ENCODE measurements at places on chromosomes 2 and 18.

- DNase-seq = no peak
Observed at GRCh38 chr2:3483227-3483985, 35.9 kb downstream of the ADI1 start.

DNA sequence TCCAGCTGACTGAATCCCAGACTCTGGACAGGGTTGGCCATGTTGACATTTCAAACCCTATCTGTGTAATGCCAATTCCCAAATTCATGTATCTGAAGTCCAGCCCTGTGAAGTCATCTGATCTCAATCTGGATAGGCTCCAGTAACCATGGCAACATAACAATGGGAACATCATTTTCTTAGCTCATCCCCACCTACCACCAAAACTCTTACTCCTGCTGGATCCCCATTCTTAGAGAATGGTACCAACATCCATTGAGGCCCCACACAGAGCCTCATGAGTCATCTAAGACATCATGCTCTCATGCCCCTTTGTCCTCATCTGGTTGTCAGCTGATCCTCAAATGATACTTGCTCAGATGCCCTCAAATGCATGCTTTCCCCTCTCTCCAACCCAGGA lies 58.9 kb upstream of the TEX51 start:
- no peak for DNase-seq

DNA sequence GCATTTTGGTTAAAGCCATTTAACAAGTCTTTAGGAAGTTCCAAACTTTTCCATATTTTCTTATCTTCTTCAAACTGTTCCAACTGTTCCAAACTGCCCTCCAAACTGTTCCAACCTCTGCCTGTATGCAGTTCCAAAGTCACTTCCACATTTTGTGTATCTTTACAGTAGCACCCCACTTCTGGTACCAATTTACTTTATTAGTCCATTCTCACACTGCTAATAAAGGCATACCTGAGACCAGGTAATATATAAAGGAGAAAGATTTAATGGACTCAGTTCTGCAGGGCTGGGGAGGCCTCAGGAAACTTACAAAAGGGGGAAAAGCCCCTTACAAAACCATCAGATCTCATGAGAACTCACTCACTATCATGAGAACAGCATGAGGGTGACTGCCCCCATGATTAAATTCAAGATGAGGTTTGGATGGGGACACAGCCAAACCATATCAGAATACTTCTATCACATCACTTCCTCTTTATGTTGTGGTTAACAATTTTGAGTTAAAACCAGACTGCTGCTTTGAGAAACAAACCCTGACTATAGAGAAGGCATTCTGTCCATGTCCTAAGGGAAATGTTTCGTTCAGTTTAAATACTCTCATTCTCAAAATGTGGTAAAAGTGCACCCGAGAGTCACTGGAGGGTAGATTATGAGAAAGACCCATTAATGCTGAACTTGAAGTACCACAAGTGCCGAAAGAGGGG lies 11.0 kb downstream of the IL18R1 start:
- no peak for DNase-seq

DNA sequence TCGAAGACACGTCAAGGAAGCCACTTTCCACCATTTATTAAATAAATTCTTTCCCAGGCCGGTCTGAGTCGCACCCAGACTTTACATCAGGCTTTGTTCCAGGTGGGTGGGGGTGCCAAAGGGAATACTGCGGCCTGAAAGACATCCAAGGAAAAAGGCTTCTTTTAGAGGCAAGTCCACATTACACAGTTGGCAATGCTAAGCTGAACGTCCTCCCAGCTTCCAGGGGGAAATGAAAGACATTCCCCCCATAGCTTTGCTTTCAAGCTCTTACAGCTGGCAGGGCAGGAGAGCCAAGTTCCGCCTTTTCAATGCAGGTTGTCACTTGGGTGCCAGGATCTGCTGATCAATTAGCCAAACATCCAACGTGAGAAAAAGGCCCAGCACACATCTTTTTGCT lies 36.5 kb upstream of the PTPN4 start:
- peak; percentile 54 for DNase-seq

GRCh38 chr2:58291726-58292438 lies 50.8 kb upstream of the FANCL start:
- no peak for DNase-seq

GRCh38 chr2:238009563-238009962 lies 42.7 kb downstream of the UBE2F start:
- DNase-seq = peak; percentile 93

GRCh38 chr2:228987441-228988155 lies 283.5 kb downstream of the PID1 start:
- no peak for DNase-seq

DNA sequence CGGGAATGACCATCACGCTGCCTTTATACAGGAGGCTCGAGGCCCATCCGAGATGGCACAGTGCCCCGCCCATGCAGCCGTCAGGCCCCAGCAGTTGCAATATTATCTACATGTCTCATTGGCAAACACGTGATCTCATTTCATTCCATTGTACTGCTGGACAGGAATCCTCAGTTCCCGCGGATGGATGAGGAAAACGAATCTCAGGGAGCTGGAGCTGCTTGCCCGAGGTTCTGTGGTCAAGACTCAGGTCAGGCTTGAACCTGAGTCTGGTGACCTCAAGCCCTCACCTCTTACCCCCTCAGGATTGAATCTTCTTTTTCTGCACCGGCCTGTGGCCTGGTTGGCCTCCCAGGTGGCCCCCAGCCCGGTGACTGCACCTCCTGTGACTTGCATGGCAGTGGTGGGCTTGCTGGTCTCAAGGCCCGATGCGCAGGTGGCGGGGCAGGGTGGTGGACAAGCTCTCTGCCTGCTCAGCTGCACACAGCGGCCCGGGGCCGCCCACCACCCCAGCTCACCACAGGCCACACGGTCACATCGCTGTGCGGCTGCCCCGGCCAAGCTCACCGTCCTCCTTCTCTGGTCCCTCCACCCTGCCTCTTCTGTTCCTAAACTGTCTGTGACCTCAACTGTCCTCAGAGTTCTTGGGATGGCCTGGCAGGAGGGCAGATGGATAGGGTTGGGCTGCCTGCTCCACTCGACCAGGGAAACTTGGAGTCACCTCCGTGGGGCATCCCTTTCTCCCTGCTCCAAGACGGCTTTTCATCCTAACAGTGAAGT lies 52.0 kb upstream of the HS6ST1 start:
- no peak for DNase-seq

- no peak for DNase-seq
Observed at GRCh38 chr18:64692826-64693225, 543.9 kb upstream of the LINC00305 start.

DNA sequence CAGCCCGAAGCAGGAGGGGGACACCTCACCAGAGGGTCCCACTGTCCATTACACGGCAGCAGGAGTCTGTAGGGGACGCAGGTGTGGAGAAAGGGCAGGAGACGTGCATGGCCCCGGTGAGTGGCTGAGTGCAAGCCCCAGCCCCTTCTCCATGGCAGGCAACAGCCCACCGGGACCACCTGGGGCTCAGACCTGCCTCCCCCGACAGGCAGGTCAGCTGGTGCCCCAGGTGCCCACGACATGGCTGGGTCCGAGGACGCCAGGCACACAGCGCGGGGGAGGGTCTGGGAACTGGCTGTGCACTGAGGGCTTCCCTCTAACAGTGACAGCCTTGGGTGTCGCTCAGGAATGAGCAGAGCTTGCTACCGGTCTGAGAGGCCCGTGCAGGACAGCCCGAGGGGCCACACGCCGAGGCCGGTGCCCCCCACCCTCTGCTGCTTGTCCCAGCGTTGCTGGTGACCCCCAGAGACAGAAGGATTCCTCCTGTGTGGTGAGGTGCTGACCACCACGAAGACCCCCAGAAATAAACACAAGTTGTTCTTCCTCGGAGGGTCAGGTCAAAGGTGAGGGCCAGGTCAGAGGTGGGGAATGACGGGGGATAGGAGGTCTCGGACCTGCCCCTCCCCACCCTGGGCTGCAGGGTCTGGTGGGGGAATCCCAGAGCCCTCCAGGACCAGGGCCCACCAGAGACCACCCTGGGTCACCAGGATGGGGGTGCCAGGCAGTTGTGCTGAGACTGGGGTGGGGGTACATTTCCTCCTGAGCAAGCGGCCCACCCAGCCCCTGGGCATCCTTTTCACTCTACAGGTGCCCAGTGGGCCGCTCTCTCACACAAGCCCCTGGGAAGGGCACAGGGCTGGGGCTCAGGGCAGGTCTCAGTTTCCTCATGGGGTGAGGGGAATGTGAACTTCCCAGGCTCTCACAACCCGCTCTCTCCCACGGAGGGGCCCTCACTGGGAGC lies 50.6 kb downstream of the SLC66A2 start:
- no peak for DNase-seq

DNA sequence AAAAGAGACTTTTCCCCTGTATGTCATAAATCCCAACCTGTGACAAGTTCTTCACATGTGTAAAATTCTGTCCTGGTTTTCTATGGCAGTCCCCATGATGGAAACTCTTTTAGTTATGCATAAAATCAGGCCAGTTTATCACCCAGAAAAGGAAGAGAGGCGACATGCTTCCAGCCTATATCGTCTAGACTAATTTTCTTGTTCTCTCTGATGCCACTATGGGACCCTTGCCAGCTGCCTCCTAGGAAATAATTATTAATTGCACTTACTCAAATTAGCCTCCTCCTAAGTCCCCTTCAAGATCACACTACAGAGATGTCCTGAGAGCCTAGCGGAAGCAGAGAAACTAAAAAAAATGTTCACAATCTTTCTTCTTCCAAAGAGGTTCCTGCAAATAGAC lies 722.4 kb downstream of the NRXN1 start:
- DNase-seq = no peak

DNA sequence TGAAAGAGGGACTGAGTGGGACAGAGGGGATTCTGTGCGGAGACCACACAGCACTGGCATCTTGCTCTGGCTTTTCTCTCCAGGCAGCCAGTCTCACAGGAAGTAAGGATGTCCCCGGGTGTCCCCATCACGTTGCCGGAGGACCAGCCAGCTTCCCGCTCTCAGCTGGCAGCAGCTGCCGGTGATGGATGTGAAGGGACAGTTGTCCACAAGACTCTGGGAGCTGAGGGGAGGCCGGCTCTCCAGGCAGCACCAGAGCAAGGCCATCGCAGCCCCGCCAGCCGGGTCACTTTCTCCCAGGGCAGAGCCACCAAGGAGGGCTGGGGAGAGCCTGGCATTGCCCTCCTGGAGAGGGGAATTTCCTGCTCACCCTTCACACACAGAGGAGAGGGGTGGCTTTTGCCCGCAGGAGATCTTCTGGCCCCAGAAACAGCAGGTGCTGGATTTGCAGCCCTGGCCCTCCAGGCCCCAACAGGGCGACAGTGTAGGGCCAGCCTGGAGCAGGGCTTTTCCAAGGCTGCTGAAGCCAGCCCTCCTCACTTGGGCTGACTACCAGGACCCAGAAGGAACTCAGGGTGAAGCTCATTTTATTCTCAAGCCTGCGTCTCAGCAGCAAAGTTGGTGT lies 24.0 kb upstream of the B3GNT7 start:
- DNase-seq = peak; percentile 77

GRCh38 chr2:91839904-91840868 lies 3031.0 kb upstream of the TEKT4 start:
- no peak for DNase-seq

- peak; percentile 57 for DNase-seq
Observed at GRCh38 chr2:158184556-158185343, 83.1 kb downstream of the UPP2 start.

DNA sequence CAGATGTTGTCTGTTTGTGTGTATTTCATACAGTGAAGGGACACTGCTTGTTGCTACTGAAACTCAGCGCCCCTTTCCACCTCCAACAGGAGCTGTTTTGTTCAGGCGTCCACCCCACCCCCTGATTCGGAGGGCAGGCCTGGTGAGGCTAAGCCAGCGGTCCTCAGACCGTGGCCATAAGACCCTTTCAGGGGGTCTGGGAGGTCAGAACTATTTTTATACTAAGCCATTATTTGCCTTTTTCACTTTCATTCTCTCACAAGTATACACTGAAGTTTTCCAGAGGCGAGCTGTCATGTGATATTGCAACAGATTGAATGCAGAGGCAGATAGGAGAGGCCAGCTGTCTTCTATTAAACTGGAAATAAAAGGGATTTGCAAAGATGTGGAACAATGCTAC lies 39.7 kb upstream of the IGFBP5 start:
- no peak for DNase-seq

- peak; percentile 68 for DNase-seq
Observed at GRCh38 chr2:121567957-121568409, 37.3 kb downstream of the RNU4ATAC start.

DNA sequence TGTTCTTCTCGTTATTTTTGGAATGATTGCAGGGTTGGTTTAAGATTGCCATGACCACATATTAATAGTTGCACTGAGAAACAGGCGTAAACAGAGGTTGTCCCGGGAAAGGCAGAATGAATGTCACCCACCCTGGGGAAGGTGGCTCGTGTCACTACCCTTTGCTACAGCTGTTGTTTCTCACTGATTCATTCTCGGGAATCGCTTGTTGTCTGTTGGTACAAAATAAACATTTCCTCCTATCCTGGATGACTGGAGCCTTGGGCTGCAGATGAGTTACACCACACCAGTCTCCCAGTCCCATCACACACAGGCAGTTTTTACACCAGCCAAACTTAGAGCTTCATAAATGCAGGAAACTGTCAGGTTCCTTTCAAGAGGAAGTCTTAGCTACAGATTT lies 216.7 kb downstream of the GBX2 start:
- DNase-seq = no peak

DNA sequence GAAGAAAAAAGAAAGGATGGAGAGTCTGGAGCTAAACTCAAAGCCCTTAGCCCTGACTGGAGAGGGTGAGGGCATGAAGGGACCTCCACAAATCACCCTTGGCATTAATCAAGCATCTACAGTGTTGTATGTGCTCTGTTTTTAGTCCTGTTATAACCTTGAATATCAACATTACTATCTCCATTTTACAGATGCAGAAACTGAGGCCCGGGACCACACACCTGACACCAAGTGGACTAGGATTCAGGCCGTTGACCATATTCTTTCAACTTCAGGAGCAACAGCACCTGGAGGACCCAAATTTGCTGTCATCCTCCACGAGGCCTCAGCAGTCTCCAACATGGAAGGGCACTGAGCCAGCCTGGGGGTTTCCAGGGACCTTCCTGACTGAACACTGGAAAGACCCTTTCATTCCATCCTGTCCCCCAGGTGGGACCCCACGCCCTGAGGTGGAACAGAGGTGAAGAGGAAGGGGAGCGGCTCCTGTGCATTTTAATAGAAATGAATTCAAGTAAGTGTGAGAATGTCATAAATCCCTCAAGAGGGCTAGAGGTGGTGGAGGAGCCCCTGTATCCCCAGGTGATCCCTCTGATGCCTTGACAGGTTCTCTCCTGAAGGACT lies 41.0 kb downstream of the SERTAD2 start:
- DNase-seq = no peak

- no peak for DNase-seq
Observed at GRCh38 chr2:11955884-11956291, 209.5 kb downstream of the LPIN1 start.

DNA sequence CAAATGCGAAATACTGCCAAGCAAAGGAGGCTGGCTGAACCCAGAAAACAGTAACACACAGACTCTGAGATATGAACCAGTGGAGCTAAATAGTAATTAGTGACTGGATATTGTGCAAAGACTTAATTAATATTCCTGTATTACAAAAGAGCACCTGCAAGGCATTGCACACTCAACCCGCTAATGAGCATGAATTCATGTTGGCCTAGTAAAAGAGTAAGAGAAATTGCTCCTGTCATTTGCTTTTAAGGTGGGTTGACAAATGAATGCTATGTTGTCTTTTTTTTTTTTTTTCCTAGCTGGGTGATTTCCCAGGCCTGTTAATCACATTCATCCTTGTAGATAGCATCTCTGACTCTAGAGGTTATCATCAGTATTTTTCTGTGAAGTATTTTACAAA lies 87.0 kb upstream of the CERS6 start:
- DNase-seq = no peak

Data from globus pallidus (tissue), 1 donor.